ENCODE measurements at places on chromosomes 6 and 20.

DNA sequence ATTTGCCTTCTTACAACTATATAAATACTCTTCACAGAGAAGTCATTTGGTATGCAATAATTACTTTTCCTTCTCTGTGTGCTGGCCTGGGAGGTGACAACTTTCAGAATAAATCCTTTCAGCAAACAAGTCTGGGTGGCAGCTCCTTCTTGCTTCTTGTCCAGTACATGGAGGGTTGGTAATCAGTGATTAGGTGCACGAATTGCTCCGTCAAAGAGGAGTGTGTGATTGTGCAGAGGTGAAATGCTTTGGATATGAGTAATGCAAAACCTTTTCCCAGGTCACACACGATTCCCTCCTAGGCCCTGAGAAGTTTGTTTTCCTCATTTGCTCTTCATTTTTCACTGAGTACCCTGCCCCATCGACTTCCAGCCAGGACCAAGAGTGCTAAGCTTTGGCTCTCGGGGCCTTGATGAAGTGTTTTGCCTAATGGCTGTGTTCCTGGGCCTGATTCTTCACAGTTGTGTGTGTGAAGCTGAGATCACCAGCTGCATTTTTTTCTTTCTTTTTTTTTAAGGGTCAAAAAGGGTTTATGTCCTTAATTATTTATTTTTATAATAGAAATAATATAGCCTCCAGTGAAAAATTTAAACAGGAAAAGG lies 216.5 kb downstream of the ZMYND8 start:
- DNase-seq, result no peak

DNA sequence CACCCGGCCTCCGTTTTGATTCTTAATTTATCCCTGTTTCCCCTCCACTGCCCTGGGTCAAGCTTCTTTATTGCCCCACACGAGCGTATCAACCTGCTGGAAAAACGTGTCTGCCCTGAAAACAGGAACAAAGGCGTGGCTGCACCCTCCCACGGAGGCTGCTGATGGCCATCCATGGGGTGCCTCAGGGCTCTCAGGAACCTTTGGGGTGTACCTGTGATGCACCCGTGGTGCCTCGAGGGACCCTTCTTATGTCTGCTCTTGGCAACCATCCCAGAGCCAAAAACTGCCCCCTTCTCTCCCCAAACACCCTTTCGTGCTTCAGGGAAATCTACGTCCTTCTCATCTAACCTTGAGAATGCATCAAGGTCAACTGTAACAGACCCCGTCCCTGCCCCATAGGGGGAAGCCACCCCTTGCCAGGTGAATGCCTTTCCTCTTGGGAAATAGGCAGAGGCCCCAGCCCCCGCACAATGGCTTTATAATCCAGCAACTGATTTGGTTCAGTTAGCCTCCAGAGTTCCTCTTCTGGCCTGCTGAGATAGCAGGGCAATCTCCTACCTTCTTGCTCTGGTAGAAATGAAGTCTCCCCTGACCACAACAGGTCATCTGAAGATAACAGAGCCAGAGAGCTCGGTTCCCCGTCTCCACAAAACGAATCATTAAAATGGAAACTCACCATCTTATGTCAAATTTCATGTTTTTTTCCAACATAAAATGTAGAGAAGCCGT lies 29.4 kb downstream of the PSMG4 start:
- DNase-seq, result no peak

DNA sequence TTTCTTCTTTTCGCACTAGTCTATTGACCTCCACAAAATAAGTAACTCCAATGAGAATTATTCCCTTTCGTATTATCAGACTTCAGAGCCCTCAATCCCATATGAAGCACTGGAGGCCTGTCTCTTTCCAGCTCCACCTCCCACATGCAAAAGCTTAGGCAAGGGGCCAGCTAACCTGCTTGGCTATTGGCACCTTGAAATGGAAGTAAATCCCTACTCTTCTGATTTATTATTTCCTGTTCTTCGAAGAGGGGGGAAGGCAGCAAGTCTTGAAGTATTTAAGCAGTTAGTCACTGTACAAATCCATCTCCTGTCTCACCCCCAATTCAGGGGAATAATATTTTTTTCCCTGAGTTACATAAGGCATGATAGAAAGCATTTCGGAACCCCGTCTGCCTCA lies 577.8 kb downstream of the MAFB start:
- no peak for DNase-seq

DNA sequence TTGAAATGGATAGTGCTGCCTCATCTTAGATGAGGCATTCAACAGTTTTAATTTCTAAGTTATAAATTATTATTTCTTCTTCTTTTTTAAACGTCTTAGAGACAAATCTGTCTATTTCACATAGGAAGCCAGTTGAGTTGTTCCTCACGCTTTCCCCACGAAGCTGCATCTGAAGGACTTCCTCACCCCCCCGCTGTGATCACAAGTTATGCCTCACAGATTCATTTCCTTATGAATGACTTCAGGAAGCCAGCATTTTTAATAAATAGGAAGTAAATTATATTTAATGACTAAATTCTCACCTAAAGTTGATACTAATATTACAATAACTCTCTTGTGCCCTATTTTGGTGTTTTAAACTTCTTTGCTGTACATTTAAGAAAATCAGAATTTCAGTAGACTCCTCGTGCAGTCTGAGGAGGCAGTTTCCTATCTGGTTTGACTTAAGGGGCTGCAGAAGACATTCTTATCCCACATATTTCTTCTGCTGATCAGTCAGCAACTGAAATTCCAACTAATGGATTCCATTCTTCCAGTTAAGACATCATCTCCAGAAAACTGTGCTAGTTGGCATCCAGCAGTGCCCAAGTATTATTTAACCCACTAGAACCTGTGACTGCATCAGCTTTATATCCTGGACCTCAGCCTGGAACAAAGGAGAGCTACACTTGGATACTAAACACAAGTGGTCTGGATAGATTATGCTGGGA lies 182.7 kb upstream of the CCN2 start:
- peak; percentile 63 for DNase-seq

DNA sequence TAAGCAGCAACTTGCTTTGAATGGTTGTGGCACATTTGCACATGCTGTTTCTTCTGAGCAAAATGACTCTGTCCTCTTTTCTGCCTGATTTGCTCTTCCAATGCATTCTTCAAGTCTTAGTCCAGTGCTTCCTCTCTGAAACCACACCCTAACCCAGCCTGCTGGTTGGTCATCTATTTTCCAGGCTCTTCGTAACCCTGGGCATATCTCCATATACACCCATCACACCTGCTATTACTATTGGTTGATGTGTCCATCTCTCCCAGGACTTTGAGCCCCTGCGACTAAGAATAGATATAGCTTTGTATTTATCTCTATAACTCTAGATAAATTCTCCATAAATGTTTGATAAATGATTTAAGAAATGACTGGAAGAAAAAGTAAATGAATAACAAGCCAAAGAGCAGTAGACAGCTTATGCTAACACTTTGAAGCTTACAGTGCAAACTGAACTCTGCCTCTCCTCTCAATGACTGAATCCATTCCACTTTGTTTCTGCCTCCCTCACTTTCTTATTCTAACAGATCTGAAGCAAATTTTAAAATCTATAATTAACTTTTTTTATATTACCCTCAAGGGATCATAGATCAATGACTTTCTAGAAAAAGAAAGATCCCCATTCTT lies 59.7 kb upstream of the NT5E start:
- no peak for DNase-seq

DNA sequence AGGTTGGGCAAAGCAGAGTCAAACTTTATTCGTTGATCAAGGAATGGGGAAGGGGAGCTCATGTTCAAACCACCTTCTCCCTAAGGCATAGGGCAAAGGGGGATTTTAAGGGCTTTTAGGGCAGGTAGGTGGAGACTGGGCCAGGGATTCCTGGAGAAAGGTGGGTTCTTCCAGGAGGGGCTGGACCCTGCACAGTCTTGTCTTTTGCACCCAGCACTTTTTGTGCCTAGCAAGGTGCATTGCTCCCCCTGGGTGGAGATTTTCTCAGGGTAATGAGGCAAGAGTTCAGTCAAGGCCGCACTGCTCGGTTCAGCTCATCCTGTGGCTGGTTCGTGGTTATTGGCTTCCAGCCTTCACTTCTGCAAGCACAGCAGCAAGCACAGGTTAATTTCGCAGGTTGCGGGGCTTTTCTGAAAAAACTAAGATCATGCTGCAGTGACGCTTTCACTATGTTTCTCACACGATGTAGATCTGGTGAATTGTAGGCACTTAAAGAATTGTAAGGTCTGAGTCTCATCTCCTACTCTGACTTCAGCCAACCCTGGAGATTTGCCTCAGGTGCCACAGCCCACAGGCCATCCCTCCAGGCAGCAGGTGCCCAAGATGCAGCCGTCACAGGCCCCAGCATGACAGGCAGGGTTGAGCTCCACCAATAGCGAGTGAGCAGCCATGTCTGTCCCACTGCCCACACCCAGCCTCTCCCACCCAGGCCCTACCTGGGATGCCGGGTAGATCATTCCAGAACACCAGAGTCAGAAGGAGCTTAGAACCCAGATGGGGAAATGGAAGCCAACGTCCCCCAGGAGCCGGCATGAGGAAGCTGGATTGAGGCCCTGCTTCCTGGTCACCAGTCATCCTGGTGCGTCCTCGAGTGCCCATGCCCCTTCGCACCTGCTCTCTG lies 37.1 kb downstream of the SUN5 start:
- no peak for DNase-seq

- DNase-seq, result no peak
These were observed 29.9 kb downstream of the KCNK5 start for GRCh38 chr6:39199231-39199940.

DNA sequence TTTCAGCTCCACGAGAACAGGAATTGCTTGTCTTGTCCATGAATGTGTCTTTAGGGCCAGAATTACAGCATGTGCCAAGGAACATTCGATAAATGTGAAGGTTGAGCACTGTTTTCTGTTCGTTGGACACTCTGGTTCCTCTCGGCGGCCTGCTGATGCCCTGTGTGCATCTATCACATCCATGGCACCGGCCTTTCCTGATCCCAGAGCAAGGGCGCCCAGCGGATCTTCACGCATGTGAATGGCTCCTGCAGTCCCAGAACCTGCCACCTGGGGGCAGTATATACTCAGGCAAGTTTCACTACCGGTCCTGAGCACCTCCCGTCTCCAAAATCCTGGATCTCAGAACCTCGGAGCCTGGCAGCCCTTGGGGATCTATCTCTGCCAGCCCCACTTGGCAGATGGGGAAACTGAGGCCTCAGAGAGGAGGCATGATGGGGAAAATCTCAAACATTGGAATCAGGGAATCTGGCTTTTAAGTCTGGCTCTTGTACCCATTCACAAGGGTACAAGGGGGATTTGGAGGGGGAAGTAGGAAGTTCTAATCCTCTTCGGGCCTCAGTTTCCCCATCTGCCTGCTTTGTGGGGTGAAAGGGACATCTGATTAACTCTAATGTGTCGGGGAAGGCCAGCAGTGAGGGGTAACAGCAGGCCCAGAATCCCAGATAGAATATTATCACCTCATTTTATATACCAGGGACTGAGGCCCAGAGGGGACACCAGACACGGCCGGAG lies 4.3 kb upstream of the CEBPB start:
- peak; percentile 82 for DNase-seq

DNA sequence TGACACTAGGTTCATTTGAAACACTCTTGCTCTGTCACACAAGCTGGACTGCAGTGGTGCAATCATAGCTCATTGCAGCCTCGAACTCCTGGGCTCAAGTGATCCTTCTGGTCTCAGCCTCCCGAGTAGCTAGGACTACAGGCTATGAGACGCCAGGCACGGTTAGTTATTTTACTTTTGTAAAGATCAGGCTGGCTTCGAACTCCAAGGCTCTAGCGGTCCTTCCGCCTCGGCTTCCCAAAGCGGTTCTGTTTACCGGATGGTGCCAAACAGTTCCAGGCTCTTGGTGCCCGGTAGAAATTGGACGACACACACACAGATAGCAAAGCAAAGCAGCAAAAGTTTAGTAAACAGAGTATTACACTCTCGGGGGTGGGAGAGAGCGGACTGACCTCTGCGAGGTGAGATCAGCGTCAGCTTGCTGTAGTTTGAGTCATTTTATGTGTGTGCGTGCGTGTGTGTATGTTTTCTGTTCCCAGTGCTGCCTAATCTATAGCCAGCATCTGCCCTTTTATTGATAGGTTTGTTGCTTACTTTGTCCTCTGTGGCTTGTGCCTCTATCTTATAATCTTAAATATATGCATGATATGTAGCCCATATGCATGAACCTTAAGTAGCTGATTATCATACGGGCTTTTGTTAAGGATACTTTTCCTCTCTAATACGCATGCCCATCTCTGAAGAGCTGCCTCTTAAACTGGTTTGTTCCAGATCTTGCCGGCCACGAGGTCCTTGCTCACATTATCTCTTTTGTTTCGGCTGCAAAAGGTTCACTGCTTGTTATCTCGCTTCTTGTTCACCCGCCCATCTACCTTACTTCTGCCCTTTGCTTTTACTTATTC lies 75.2 kb downstream of the OR2B2 start:
- peak; percentile 91 for DNase-seq

GRCh38 chr6:40162074-40162473 lies 227.8 kb upstream of the MOCS1 start:
- DNase-seq, result no peak

- no peak for DNase-seq
These were observed 4.7 kb downstream of the LINC00237 start for GRCh38 chr20:21101453-21101931.

DNA sequence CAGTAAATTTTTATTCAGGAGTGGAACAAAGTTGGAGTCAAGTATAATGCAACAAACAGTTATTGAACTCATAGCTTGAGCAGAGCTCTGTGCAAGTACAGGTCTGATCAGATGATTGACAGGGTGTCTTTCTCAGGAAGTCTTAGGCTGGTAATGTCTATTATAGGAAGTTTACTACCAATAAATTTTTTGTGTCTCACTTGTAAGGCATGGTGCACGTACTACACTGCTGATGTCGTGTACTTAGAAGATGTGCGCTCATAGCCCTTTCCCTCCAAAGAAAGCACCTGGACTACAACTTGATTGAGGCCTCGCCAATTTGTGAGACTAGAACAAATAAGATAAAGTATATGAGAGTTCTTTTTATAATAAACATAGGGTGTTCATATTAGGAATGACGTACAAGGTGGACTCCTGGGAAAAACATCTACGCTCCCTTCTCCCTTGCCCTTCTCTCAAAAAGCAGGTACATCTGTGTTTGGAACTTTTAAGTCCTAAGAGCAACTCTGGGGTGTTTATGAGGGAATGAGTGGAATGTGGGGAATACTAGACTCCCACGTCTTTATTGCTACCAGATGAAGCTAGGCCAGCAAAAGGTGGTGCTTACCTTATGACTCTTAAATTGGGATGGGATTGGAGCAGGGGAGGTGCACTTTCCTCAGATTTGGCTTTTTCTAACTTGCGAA lies 1.5 kb downstream of the NDUFAF5 start:
- DNase-seq, result peak; percentile 12

- DNase-seq, result no peak
These were observed 87.8 kb downstream of the SLC2A10 start for GRCh38 chr20:46797206-46797605.

Data from NAMALWA (cell line).